ENCODE measurements at places on chromosomes 1 and 21. TPM values are rescaled to one million over a fixed set of nuclear protein-coding genes. Genes with fewer than 3 reads are reported as not detected.

LCE2C gene
- polyA plus RNA-seq: not detected

DNA sequence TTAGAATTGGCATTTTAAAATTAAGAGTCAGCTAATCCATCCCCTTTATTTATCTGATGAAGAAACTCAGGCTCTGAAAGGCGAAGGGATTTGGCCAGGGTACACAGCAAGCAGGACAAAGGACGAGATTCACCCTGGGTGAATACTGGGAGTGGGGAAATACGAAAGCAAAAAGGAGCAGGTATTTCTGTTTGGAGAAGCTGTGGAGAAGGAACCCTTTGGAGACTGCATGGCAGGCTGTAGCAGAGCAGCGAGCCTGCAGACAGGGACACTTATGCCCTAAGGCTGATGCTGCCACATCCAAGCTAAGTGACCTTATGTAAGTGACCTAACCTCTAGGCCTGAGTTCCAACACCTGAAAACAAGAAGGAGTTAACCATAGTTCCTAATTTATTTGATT, 207.2 kb upstream of the C1orf87 start:
- no peak for DNase-seq
- H3K27ac ChIP-seq: no peak overlapping the region
- H3K4me1 ChIP-seq: no peaks in the 10 kb centered on the region
- H3K36me3 ChIP-seq: no peaks in the 10 kb centered on the region
- H3K4me3 ChIP-seq: no peak overlapping the region
- no peaks in the 10 kb centered on the region for H3K27me3 ChIP-seq

GRCh38 chr1:214362188-214362882, 81.4 kb downstream of the SMYD2 start:
- H3K36me3 ChIP-seq: no peaks in the 10 kb centered on the region
- H3K27me3 ChIP-seq: no peaks in the 10 kb centered on the region
- DNase-seq: peak; percentile 61
- H3K4me3 ChIP-seq: peak overlapping the region; percentile 61

S100A2 gene
- polyA plus RNA-seq: not detected

DNA sequence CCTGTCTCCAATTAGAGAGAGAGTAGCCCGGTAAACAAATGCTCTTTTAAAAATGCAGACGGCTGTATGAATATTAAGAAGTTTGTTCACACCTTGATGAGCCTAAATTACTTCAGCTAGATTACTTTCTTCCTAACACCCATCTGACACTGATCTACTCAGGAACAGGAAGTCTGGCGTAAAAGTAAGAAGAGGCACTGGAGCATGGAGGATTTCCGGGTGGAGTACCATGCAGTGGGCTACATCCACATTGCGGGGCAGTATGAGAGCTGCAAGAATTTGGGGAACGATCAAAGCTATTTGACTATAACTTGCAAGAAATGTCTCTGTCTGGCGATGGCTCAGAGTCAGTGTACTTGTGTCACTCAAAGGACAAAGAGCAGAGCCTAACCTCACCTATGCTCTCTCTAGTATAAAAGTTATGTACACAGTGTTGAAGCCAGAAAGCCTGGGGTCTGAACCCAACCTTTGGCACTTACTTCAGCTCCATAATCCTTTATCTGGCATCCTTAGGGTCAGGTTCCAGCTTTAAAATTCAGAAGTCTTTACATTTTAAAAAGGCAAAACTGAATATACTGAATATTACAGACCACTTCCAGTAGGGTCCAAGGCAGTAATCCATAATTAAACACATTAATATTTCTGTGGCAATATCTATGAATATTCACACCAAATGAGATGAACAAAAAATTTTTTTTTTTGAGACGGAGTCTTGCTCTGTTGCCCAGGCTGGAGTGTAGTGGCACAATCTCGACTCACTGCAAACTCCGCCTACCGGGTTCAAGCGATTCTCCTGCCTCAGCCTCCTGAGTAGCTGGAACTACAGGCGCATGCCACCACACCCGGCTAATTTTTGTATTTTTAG, 7.9 kb upstream of the GNPAT start:
- no peaks in the 10 kb centered on the region for H3K27me3 ChIP-seq
- H3K36me3 ChIP-seq: peaks cover 42% of the 10 kb centered on the region
- no peak for DNase-seq
- no peak overlapping the region for H3K4me3 ChIP-seq

ZMYND12 gene
- 0.88 TPM for polyA plus RNA-seq

DNA sequence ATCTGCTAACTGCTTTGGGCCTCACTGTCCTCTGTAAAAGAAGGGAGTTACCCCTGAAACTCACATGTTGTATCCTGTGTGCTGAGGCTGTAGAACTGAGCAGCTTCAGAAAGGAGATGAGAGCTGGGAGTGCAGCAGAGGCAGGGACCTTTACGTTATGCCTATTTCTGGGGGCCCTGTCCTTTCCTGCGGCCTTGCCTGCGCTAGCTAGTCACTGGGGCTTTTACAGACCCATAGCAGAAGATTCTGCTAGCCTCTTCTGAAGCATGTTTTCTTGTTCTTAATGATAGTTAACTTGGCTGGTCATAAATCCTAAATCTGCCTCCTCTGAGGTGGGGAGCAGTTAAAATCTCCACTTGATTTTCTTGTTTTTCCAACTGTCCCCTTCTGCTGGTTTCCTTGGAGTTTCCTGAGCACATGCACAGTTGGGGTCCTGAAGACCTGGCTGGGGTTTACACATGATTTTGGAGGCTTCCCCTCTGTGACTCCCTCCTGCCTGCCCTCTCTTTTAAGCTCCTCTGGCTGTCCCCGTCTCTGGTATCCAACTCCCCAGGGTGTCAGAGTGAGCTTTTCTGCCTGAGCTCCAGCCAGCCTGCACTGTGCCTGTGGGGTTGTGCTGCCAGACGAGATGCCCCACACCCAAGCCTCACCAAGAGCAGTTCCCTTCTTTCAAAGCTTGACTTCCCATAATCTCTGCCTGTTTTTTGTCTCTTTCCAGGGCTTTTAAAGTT, 76.6 kb downstream of the NOS1AP start:
- no peak overlapping the region for H3K4me3 ChIP-seq
- H3K36me3 ChIP-seq: no peaks in the 10 kb centered on the region
- DNase-seq: no peak
- H3K27ac ChIP-seq: no peak overlapping the region
- H3K27me3 ChIP-seq: no peaks in the 10 kb centered on the region

GRCh38 chr1:85058786-85059185, 10.5 kb upstream of the MCOLN3 start:
- no peak overlapping the region for H3K4me3 ChIP-seq
- H3K27me3 ChIP-seq: no peaks in the 10 kb centered on the region
- peak; percentile 44 for DNase-seq
- no peak overlapping the region for H3K27ac ChIP-seq
- H3K36me3 ChIP-seq: no peaks in the 10 kb centered on the region

KRTAP12-2 gene
- not detected for polyA plus RNA-seq

DNA sequence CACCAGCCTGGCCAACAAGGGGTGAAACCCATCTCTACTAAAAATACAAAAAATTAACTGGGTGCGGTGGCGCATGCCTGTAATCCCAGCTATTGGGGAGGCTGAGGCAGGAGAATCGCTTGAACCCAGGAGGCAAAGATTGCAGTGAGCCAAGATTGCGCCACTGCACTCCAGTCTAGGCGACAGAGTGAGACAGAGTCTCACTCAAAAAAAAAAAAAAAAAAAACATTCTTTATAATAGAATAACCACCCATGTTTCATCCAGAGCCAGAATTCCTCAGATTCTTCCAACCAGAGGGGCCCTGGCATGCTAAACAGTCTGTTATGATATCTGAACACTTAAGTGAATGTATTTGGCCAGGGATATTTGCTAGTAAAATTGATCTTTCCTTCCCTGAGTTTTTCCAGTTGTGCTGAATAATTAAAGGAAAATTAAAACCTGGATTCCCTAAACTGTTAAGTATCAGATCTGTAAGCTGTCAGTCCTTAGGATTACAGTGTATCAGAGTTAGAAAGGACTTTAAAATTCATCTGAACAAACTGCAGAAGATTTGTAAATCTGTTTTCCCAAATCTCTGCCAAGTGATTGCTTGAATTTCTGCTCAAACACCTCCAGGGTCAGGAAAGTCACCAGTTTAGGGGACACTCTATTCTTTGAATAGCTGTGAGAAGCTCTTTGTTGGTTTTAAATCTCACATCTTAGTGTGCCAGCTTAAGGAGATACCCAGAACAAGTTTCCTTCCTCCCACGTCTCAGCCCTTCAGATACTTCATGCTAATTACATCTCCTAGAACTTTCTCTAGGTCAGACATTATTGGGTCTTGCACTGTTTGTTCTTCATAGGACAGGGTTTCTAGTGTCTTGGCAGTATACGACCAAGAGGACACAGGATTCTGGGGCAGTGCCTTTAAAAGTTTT, 84.6 kb upstream of the BMP8A start:
- peaks cover 4% of the 10 kb centered on the region for H3K36me3 ChIP-seq
- H3K27ac ChIP-seq: no peak overlapping the region
- H3K4me3 ChIP-seq: no peak overlapping the region
- DNase-seq: no peak
- no peaks in the 10 kb centered on the region for H3K27me3 ChIP-seq

DNA sequence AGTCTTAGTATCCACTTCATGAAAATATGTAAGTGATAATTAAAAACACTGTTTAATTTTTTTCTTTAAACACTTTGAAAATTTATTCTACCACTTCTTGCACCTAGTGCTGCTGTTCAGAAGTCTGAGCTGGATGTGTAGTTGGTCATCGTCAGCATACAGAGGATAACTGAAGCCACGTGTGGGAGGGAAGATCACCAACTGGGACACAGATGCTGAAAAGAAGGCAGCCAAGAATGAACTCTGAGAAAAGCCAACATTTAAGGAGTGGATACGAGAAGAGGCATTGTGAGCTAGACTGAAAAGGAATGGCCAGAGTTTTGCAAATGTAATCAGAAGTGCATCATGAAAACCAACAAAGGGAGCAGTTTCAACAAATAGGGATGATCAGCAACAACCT, 24.6 kb upstream of the CLCA4 start:
- H3K36me3 ChIP-seq: no peaks in the 10 kb centered on the region
- no peak overlapping the region for H3K4me3 ChIP-seq
- no peaks in the 10 kb centered on the region for H3K27me3 ChIP-seq
- no peak overlapping the region for H3K27ac ChIP-seq

- H3K27me3 ChIP-seq: no peaks in the 10 kb centered on the region
- H3K4me1 ChIP-seq: no peaks in the 10 kb centered on the region
Observed at GRCh38 chr1:2032737-2033136, 13.6 kb downstream of the GABRD start.
